NCI-H1694 treated with DMSO at 0.1 percent for 48 hours (cell line): ENCODE measurements at places on chromosomes 5 and 9.

GRCh38 chr5:180274695-180275094 lies 17.2 kb downstream of the MAPK9 start:
- no peak for DNase-seq

DNA sequence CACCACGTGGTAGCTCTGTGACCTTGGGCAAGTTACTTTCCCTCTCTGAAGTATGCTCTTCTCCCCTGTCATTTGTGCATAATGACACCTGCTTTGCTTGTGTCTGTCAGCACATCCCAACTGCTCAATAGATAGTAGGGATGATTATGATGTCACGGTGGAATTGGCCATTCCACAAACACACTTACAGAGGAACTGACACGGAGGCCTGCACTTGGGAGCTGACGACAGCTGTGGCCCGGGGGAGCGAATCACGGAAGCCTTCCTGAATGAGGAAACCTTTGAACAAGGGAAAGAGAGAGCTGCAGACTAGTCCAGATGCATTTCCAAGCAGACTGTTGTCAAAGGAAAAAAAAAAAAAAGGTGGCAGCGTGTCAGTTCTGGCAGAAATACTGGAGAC lies 21.0 kb downstream of the TLX3 start:
- DNase-seq, result no peak

DNA sequence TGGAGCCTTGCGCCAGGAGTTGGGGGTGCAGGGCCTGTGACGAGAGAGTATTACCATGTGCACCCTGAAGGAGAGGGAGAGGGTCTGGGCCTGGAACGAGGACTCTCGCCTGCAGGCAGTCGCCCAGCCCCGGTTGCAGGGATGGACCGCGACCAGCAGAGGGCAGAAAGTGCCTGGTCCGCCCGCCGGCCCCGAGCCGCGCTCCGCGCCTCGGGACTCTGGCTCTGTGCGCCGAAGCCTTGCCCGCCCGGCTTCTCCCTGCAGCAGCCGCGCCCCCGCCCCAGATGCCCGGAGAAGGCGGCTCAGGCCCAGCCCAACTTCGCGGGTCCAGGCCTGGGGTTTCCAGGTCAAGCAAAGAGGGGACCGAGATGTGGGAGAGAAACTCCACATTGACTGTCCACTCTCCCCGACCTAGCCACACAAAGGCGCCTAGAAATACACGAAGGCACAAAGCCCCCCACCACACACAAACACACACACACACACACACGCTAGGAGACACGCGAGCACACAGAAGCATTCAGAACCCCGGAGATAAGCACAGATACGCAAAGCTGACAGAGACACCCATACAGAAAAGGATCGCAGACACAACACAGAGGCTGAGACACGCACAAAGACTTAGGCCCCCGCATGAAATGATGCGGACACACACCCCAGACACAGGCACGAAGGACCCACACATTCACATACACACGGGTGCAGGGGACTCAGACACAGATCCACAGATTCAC lies 2.0 kb upstream of the LMX1B start:
- peak; percentile 54 for DNase-seq

- no peak for DNase-seq
These were observed 2.3 kb upstream of the ASPN start for GRCh38 chr9:92484563-92484962.

DNA sequence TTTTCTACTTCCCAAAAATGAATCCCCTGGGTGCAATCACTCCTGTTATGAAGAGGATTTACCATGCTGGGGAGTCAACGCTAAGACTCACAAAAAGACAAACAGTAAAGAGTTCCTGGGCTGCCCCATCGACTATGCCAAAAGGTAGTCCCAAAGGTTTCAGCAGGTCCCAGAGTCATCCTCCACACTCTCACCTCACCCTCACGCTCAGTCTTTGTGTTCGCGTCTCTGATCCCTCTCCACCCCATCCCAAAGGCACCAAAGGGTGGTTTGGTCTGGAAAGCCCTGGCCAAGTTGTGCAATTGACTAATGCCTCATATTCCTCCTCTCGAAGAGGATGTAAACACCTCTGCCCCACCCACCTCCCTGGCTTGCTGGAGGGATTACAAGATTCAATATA lies 240.2 kb upstream of the NFIL3 start:
- DNase-seq, result no peak

DNA sequence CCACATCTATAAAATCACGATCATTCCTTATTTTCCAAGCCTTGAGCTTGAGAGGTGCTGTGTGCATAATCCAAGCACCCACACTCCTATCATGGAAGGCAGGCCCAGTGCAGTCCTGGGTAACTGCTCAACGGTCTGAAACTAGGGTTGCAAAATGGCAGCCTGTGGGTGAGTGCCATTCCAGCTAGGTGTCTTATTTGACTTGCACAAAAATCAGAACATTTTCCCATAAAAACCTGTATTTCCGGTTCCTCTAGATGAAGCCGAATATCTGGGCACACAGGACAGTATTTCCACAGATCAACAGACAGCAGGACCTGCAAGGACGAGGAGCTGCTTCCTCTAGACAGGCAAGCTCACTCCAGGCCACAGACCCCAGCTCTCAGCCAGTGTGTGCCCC lies 588.8 kb downstream of the BNC2 start:
- no peak for DNase-seq

DNA sequence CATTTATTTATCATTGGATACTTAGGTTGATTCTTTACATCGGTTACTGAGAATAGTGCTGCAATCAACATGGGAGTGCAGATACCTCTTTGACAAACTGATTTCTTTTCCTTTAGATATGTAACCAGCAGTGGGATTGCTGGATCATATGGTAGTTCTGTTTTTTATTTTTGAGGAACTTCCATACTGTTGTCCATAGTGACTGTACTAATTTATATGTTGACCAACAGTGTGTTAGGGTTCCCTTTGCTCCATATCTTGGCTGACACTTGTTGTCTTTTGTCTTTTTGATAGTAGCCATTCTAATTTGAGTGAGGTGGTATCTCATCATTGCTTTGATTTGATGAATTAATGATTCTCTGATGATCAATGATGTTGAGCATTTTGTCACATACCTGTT lies 137.3 kb upstream of the PITX1 start:
- DNase-seq, result no peak

DNA sequence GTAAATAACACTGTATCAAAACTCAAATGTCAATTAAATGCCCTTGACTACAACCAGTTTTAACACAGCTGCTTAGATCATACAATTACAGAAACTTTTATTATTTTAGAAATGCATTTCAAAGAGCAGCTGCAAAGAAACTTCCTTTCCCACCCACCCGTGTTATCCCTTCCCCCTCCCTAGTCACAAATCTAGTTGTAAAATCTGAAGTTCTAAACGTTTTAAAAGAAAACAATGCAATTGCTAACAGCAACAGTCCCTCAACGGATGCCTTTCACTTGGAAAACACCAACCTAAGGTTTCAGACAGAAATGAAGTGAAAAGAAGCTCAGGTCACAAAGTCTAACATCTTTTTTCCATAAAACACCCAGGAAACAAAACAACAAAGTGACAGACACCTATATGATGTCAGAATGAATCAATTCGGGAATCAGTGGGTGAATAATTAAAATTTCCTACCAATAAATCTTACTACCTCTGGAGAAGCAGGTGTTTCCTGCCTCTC lies 100.3 kb downstream of the FBXW11 start:
- no peak for DNase-seq

DNA sequence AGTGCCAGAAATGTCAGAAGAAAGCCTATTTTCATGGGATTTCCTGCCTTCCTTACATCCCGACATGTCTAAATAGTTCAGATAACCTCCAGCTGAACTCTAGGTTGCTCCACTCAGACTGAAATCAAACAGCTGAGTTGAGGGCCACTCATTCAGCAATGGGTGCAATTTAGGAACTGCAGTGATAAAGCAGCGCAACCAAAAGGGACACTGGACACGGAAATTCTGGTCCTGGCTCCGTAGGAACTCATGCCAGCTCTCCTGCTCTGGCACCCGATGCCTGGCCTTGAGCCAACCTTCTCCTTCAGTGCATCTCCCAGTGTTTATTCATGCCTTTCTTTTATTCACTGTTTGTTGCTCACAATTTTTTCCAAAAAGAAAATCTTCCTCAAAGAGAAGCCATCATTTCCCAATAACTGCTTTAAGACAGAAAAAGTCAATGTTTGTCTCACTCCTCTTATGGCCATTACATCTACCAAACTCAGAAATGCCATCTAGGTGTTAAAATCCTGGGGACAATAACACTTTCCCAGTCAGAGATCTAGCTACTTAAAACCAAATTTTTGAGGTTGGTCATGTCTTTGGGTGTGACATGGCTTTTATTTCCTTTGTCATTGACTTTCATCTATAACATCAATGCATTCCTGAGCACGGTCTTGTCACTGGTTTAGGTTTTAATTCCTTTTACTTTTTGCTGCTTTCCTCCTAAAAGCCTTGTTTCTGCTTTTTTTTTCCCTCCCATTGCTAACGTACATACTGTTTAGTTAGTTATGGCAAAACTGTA lies 126.9 kb downstream of the PDE4D start:
- DNase-seq, result no peak

DNA sequence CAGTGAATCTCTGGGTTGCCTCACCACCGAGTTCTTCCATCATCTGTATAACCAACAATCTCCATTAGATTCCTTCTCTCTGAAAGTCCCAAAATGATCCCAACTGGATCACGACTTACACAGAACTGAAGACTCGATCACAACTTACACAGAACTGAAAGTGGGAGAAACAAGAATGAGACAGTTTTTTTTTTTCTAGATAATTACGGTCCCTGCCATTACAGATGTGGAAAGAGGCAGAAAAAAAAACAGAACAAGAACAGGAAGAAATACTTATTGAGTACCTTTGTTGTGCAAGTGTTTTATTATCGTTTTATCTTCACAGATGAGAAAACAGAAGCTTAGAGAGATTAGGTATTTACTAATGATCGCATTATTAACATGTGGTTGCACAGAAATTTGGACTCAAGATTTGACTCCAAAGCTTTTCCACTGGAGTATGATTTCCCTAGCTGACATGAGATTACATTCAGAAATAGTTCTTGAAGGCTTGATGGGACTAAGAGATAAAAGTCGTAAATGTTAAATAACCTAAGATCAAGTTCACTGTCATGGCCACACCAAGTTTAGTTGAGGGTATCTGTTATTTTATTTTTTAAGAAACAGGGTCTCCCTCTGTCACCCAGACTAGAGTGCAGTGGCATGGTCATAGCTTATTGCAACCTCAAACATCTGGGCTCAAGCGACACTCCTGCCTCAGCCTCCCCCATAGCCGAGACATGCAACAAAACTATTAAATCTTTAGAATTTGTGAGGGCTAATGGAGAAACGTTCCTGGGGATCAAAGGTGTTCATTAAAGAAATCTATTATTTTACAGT lies 8.9 kb downstream of the PLK2 start:
- DNase-seq, result no peak

DNA sequence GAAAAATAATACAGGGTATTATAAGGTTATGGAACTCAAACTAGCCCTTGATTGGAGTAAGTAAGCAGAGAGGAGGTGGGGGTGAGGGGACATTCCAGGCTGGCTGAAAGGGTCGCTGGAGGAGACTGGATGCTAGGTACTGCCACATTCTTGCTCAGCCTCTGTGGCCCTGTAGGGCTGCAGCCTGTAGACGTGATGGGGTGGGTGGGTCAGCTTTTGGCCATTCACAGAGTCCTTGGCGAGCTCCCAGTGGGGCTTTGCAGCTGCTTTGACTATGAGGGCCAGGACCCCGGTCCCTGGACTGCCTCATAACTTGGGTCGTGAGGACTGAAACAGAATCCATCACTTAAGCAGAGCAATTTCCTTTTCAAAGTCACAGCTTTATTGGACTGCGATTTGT lies 4.2 kb upstream of the GDNF start:
- DNase-seq, result no peak

DNA sequence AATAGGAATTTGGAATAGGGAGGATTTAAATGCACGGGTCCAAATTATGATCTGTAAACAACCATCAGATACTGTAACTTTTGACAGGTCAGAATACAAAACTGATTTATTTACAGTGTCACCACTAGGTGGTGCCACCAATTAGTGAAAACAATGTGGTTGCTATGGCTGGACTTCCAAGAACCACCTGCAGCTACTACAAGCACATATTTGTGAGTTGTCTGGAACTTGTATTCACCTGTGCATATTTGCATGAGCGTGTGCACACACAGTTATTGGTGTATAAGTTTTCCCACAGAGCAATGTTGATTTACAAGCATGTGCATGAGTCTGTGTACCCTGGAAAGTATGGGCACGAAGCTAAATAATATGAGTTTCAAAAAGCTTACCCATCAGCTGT lies 3.0 kb upstream of the HRCT1 start:
- peak; percentile 74 for DNase-seq

DNA sequence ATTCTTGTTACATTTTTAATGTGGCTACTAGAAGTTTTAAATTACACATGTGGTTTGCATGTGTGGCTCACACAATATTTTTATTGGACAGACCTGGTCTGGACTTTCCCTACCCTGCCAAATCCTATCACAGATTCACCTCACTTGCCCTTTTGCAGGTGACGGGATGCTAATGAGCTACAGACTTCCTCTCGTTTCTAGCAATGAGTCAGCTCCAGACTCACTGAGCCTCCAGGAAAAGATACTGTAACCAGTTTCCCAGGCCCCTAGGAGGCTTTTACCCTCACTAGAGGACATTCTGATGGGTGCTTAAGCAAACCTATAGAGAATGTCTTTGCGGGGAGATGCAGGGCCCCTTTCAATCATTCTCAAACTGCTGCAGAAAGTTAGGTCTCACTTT lies 135.4 kb downstream of the WDR41 start:
- no peak for DNase-seq

GRCh38 chr5:42894057-42894456 lies 82.4 kb upstream of the SELENOP start:
- no peak for DNase-seq

- DNase-seq, result peak; percentile 24
These were observed at the start of gene CCDC112 for GRCh38 chr5:115296124-115297022. TSS of gene CCDC112 (minus strand) at chr5:115296654. CDS start at chr5:115296543, 111 bp downstream.

DNA sequence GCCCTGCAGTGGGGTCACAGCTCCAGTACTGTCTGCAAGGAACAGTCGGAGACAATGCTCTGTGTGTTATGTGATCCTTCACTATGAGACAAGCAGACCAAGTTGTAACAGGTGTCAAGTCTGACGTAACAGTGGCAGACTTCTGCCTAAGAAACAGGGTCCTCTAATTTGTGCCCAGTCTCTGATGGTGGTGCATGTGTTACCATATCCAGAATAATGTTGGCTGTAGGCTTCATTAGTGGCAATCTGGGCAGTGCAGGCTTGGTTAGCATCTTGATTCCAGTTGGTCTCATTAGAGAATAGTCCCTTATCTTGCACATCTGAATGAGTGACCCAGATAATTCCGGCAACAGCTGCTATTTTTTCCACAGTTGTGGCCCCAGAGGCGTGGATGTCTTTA lies 33.8 kb downstream of the ZNF131 start:
- no peak for DNase-seq

- no peak for DNase-seq
These were observed 5.1 kb downstream of the SPAAR start for GRCh38 chr9:35914301-35914807.

GRCh38 chr9:136644343-136644592 lies 18.4 kb upstream of the EGFL7 start:
- peak; percentile 40 for DNase-seq
